ENCODE measurements at places on chromosomes 16 and 17.
A peak's percentile ranks its signal among the peaks of the same experiment; 100 is the strongest.

DNA sequence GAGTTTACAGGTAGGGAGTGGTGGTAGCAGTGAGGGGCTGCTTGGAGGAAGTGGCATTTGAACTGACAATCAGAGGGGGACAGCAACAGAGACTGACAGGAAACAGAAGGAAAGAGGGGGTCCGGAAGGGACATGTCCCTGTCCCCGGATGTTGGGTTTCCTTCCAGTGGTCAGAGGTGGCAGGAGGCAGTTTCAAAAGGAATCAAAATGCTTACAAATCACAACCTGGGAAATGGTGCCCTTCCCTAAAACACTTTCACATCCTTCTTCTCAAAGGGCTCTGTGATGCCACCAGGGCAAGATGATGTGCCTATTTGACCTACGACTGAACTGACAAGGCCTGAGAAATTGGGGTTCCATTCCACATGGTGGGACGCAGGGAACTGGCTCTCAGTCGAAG, 19.7 kb downstream of the ADGRG1 start:
- no peak for DNase-seq

GRCh38 chr16:26569793-26570192, 496.9 kb upstream of the C16orf82 start:
- DNase-seq: no peak

DNA sequence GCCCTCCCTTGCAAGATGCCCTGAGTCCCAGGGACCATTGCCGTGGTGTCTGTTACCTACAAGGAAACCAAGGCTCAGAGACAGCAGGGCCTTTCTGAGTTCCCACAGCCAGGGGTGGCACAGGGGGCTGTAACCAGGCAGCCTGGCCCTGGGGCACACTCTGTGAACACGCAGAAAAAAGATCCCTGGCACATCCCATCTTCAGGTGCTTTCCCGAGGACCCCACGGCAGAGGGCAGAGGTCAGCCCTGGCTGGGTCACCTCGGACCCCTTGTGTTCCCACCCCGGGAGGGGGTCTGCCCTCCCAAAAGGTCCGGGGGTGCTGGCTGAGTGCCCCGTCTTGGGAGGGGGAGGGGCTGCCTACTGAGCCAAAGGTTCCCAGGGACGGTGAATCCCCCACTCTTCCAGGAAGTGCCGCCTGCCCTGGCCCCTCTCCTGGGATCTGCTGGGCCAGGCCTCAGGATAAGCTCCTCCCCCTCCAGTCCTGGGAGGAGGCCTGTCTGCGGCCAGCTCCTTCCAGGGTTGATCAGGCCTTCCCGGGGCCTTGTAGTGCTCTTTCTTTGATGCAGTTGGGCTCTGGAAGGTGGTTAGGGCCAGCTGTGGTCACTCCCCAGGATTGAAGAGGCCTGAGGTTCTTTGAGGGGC, 8.1 kb downstream of the GLIS2 start:
- no peak for DNase-seq

DNA sequence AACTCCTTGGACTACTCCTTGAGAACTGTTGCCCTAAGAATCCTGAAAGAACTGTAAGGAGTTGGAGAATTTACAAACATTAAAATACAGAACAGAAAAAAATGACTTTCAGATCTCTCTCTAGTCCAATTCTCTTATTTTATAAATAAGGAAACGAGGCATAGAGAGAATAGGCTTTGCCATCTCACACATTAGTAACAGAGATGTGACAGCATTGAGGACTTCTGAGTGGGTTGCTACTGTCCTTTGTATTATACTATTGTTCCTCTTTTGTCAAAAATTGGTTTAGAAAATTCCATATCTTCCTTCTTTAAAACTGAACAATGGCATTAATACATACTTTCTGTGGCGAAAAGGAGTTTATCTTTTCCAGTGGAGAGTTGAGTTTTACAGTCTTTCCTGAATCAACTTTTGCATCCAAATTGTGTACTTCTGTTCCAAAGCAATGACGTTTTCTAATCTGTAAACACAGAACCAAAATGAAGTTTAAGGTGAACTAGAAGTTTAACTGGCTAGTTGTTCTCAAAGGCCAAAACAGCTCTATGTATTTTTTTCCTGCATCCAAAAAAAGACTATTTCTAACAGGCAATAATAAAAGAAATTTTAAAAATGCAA, 16.5 kb downstream of the BRIP1 start:
- no peak for DNase-seq

- no peak for DNase-seq
These were observed 441.7 kb downstream of the CDH11 start for GRCh38 chr16:64679976-64680690.

GRCh38 chr17:66941249-66941648, 23.3 kb upstream of the CACNG4 start:
- no peak for DNase-seq

DNA sequence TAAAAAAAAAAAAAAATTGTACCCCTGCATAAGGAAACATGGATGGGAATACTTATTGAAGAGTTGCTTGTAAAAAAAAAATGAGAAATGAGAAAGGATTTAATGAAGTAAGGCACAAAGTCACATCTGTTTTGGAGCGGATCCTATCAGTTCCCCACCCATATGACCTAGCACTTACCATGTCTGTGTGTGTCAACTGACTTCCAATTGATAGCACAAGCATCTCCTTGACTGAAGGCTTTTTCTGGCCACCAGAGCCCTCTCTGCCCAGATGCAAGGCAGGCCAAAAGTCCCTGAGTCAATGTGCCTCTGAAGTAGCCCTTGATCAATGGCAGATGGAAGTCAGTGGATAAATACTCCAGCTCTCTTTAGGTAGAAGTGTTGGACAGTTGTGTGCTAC, 13.4 kb upstream of the NLK start:
- DNase-seq: no peak

DNA sequence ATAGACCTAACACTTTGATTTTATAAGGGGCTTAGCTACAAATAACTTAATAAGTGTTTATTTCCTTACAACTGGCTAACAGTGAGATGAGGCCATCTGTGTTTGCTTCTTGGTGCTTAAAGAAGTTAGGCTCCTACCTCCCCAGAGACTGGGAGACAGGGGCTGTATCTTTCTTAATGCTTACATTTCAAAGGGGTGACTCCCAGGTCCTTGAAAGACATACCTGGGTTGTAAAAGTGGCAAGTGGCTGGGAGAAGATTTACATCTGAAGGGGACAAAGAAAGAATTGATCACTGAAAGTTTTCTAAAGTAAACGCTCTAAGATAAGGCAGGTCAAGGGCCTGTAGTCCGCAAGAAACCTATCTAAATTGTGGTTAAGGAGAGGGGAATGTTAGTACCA, 196.8 kb downstream of the CNTNAP4 start:
- DNase-seq: no peak

- peak; percentile 13 for DNase-seq
These were observed 2.3 kb downstream of the NGFR start for GRCh38 chr17:49497148-49498028.

GRCh38 chr17:14015271-14015670, 54.0 kb upstream of the COX10 start:
- DNase-seq: no peak

DNA sequence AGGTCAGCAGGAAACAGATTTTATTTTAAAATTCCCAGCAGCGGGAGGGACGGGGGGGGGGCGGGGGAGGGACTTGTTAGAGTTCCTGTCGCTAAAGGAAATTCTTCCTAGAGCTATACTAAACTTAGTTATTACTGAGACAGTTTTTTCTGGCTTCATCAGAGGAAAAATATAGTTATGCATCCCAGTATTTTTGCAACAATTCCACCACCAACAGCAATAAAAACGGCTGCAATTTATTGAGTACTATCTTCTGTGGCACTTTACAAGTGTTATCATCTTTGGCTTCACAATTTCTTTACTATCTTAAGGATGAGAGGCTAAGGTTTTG, 6.9 kb upstream of the DHRS7B start:
- no peak for DNase-seq

- DNase-seq: no peak
These were observed 28.1 kb upstream of the ITGA2B start for GRCh38 chr17:44417553-44417952.

DNA sequence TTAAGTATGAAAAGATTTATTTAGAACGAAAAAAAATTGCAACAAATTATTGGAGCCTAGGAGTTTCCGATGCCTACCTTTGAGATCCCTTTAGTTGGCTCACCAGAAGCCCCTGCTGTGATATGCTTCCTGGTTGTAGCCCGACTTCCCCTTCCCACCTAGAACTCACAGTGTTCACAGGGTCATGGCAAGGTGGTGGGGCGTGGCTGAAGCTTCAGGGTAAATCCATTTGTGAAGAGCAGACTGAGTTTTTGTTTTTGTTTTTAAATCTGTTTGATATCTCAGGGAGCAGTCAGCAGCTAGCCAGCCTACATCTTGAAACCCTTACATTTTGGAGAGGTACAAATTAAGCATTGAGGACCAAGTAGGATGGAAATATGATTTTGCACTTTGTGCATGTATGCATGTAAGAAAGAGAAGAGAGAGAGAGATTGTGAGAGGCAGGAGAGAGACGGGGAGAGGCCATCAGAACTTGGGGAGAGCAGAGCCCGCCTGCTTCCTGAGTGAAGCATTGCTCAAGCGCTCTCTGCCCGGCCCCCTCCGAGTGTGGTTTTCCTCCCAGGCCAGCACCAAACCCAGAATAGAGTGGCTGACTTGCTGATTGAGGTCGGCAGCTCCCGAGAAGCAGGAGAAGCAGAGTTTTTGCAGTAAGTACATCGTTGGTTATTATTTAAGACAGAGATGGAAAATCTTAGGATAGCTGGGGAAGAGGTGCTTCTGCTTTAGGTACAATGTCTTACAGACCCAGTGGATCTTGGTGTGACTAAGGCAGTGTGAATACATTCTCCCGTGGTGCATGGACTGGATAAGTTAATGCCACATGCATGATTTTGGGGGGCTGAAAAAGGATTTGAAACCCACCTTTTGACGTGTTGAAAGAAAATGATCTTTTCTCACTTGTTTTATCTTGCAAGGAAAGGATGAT, 64.2 kb downstream of the SPECC1 start:
- DNase-seq: no peak

GRCh38 chr17:37359682-37360188, 16.1 kb upstream of the C17orf78 start:
- DNase-seq: no peak

DNA sequence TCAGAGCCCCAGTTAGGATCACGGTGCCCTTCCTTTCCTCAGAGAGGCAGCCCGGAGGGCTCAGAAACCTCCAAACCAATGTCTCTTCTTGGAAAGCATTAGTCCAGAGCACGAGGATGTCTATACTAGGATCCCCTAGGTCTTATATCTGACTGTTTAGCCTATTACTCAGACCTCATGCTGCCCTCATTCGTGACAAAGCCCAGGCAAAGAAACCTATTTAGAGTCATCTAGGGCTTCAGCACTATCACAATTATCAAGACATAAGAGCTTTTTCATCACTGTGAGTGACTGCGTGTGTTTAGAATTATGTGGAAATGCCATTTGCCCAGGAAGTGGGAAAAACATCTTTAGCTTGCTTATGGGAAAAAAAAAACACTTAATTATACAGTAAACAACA, 159.8 kb upstream of the NOL11 start:
- DNase-seq: no peak

- DNase-seq: no peak
These were observed 11.7 kb downstream of the LDHD start for GRCh38 chr16:75104836-75105235.

GRCh38 chr17:19414396-19415280, 3.6 kb downstream of the RNF112 start:
- no peak for DNase-seq

DNA sequence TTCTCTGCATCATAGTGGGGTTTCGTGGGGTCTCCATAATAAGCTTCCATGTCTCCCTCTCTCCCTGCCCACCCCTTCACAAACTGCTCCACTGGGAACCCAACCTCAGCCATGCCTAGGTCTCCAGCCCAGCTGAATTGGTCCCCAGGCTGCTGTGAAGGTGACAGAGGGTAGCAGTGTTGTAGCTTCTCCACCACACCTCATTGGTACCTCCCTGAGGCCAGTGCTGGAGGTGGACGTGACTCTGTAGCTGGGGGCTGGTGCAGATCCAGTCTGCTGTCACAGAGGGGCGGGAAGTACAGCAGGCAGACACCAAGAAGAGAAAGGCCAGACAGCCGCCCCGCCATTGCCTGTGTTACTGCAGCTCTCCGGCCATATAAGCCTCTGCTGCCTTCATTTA, 82.1 kb downstream of the OR1D5 start:
- no peak for DNase-seq

- no peak for DNase-seq
These were observed 90.7 kb upstream of the TMEM97 start for GRCh38 chr17:28228109-28228840.

- no peak for DNase-seq
These were observed 7.8 kb downstream of the NTN1 start for GRCh38 chr17:9028988-9029570.

DNA sequence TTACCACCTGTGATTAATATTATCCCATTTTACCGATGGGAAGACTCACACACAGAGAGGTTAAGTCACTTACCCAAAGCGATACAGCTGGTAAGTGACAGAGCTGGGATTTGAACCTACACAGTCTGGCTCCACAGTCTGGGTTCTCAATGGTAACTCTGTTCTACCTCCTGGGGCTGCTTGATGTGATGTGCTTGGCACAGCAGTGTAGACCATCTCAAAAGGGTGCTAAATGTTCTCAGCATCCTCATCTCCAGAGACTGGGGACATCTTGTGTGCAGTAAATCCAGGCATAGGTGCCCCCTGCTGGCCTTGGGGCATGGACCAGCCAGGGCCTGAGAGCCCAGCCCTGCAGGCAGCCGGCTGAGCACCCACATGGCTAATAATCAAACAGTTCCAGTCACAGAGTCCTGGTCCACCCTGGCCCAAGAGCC, 15.4 kb upstream of the KATNB1 start:
- peak; percentile 4 for DNase-seq

DNA sequence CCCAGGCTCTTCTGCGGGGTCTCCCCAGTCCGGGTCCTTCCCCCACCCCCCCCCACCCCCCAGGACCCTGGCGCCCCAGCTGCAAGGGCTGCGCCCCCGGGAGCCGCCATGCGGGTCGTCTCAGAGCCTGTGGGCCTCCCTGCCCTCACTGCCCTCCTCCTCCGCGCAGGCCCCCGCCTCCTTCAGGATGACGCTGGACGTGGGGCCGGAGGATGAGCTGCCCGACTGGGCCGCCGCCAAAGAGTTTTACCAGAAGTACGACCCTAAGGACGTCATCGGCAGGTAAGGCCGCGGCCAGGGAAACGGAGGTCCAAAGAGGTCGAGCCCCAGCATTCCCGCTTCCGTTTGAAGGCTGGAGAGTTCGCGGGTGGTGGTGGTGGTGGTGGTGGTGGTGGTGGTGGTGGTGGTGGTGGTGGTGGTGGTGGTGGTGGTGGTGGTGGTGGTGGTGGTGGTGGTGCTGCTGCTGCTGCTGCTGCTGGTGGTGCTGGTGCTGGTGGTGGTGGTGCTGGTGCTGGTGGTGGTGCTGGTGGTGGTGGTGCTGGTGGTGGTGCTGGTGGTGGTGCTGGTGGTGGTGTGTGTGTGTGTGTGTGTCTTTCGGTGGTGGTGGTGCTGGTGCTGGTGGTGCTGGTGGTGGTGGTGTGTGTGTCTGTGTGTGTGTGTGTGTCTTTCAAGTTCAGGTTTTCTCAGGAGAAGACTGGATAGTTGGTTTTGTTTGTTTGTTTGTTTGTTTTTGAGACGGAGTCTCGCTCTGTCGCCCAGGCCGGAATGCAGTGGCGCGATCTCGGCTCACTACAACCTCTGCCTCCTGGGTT, 615 bp downstream of the PHKG2 start:
- peak; percentile 31 for DNase-seq
